T-helper 2 cell treated with Interferon-gamma antibody and Interleukin-4, amounts not matched to agents 5 μg/mL and 100 μg/mL, for 36 hours (primary cell): ENCODE measurements at places on chromosomes 11 and 22.
A peak's percentile ranks its signal among the peaks of the same experiment; 100 is the strongest.

DNA sequence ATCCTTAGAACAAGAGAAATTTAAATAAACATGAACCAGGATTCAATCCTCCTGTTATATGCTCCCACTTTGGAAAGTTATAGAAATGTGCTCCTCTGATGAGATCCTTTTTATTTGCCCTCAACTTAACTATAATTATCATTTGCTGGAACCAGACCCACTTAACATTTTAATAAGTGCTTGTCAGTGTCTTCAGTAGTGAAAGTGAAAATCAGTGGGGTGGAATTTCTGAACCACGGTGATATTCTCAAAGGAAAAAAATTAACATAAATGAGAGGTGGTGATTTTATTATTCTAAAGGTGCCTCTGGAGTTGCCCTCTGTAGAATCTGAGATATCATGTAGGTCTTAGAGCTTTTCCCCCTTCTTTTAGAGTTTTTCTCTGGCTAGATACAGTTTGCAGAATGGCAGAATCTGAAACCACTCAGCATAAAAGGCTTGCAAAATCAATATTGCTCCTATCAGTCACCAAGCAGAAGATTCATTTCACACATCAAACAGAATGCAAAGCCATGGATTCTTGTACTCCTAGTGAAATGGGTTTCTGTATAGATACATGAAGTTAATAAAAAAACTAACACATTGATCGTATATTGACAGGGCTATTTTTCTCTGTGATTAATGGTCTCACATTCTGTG lies 213.2 kb downstream of the LUZP2 start:
- DNase-seq, result no peak

DNA sequence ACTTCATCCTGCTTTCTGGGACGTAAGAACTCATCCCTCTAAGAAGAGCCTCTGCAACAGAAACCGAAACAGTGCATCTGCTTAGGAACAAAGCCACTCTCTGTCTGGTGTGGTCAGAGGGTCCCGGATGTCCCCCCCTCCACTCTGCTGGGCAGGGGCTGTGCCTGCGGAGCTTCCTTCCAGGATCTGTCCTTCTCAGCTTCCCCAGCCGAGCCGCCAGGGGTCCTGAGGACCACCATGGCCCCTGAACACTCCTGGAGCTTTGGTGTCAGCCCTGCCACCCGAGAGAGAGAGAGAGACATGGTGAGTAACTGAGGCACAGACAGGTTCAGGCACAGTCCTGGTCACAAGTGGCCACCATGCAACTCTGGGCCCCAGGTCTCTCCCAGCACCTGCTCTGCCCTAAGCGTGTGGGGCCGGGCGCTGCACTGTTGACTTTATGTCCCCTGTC lies 24.4 kb upstream of the MGAT3 start:
- no peak for DNase-seq

DNA sequence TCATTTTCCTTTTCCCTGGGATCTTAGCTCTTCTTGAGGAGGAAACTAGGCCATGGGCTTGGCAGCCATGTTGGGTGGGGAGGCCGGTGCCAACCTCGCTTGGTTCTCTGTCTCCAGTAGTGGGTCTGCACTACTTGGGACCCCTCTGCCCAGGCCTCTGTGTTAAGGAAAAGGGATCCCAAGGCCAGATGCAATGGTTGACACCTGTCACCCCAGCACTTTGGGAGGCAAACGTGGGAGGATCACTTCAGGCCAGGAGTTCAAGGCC lies 1.9 kb upstream of the ZDHHC8 start:
- DNase-seq, result no peak

GRCh38 chr22:19893363-19893762 lies 38.7 kb upstream of the GNB1L start:
- no peak for DNase-seq

DNA sequence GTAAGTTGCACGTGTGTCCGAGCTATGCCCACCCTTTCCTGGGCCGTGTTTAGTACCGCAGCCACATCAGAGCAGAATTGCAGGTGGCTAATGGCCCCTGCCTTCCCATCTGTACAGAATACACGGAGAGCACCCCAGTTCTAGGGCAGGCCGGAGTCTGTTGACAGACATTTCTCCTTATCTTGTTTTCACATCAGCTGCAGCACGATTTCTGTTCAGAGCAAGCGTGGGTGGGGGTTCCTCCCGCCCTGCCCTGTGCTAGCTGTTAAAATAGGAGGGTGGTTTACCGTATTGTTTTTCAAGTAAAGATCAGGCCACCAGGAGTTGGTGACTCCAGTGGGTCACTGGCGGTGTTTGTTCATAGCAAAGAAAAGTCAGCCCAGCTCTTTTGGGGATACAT lies 41.1 kb downstream of the UBASH3B start:
- DNase-seq, result peak; percentile 86

GRCh38 chr11:71432761-71433647 lies 15.2 kb downstream of the DHCR7 start:
- no peak for DNase-seq

- DNase-seq, result no peak
These were observed 6.8 kb downstream of the ZDHHC8 start for GRCh38 chr22:20138417-20138738.

DNA sequence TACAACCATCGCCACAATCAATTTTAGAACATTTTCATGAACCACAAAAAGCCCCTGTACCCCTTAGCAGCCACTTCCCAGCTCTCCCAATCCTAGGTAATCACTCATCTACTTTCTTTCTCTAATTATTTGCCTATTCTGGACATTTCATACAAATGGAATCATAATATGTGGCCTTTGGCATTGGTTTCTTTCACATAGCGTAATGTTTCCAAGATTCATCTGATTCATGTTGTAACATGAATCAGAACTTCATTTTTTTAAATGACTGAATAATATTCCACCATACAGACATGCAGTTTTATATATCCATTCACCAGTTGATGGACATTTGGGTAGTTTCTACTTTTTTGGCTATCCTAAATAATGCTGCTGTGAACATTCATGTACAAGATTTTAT lies 56.2 kb upstream of the RCN1 start:
- DNase-seq, result no peak

DNA sequence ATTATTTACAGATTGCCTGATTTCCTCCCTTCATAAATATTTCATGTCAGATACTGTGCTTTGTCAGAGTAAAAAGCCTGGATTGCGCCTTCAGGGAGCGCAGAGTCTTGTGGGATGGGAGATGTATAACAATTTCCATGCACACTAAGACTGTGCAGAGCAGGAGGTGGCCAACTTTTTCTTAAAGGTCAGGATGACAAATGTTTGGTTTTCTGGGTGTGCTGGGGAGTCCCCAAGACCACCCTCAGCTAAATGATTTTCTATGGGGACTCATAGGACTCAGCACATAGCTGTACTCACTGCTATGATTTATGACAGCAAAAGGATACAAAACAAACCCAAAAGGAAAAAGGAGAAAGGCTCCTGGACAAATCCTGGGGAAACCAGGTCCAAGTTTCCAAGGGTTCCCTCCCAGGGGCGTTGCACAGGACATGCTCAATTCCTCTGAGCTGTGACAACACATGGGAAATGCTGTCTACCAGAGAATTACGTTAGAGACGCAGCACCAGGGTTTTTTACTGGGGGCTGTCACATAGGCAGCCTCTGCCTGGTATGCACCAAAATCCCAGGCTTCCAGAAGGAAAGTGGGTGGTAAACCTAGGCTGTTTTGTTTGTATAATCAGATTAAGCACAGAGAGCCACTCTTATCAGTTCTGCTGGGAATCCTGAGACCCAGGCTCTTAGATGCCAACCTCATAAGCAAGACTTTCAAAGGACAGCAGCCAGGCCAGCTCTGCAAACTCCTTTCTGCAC lies 59.1 kb downstream of the CSNK2A3 start:
- DNase-seq, result no peak

GRCh38 chr11:11916981-11917399 lies 75.2 kb downstream of the USP47 start:
- DNase-seq, result no peak

DNA sequence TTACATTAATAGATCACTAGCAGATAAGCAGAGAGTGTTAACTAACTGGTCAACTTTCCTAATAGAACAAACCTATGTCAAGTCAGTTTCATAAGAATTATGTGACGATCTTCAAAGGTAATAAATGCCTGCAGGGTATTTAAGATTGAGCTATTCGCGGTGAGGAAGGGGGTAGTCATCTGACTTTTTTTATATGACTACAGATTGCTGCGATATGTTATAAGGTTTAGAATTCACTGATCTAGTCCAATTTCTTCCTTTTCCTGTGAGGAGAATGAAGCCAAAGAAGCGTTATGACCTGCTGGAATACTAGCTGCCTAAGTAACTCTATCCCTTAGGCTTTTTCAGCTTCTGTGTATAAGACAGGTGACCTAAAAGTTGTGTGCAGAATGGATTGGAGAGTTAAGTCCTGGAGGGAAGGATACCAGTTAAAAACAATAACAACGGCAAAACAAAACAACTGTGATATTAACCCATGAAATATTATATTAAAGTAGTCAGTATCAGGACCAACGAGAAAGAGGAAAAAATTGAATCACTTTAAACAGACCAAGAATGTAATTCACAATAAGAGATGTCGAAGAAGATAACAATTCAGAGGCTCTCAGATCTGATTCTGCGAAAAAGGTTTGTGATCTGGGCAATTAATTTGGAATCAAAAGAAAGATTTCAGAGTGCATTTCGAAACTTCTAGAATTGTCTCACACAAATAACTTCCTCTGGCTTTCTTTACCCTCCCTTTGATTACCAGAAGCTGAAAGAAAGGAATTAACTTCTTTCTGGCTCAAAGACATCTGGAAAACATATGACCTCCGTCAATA lies 630 bp downstream of the CASP4 start:
- no peak for DNase-seq

DNA sequence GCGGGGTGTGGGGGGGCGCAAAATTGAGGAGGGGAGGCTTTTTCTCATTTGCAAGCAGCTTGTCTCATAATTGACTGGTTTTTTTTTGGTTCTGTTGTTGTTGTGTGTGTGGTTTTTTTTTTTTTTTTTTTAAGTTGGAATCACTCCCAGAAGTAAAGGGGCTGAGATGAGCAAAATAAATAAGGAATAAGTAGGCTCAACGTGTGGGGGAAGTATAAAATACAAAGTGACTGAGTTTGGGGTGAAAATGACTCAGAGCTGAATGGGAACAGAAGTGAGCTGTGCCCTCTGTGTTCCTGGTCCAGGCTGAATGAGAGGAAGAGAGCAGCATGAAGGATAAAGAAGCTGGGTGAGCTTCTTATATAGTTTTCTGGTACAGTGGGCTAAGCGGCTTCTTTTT lies 90.0 kb downstream of the GRIK4 start:
- DNase-seq, result no peak

GRCh38 chr11:121018746-121019145 lies 5.2 kb upstream of the TBCEL start:
- no peak for DNase-seq

GRCh38 chr11:27150098-27150497 lies 109.5 kb downstream of the BBOX1 start:
- DNase-seq, result no peak

DNA sequence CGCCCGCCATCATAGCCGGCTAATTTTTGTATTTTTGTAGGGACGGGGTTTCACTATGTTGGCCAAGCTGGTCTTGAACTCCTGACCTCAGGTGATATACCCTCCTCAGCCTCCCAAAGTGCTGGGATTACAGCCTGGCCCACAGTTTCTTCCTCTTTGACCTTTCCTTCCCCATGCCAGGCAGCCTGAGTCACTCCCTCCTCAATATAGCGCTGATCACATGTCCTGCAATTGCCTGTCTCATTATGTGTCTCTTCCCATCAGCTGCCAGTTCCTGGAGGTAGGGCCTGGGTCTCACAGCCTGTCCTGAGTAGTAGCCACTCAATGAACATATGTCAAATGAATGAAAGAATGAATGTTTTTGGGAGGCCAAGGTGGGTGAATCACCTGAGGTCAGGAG lies 43.0 kb upstream of the CCDC134 start:
- DNase-seq, result no peak

DNA sequence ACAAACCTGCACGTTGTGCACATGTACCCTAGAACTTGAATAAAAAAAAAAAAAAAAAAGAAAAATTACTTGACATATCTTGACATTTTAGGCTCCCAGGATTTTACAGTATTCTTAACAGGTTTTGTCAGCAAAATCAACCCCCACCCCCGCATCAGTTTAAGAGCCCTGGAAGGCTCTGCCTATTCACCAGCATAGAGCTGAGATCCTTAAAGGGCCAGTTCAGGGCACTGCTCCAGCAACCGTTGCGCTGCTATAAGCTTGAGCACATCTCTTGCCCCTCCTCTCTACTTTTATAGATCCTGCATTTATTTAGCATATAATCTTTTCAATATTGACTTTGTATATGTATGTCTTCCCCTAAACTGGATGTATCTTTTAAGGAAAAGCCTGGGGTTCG lies 697 bp upstream of the PAFAH1B2 start:
- DNase-seq, result peak; percentile 10

DNA sequence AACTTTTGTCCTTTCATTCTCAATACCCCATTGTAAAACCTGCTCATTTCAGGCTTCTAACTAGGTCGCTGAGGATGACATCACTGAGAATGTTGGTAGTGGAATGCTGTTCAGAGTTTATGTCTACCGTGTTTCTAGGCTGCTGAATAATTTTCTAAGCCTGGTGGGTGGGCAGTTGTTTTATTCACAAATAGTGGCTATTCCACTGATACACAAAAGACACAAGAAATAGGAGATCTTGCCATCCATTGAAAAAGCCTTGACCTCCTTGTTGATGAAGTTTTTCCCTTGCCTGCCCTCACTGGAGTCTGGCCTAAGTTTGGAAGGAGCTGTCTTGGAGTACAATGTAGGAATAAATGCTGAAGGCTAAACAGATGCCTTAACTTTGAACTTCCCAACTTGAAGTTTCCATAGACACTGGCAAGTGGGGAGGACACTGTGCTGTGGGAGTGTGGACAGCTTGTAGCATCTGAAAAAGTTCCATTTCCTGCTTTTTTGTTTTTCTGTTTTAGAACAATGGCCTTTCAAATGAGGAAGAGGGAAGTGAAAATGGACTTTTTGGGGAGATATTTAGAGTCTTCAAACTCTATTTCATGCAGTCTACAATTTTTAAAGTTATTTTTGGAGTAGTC lies 59.2 kb downstream of the TRIM44 start:
- no peak for DNase-seq

DNA sequence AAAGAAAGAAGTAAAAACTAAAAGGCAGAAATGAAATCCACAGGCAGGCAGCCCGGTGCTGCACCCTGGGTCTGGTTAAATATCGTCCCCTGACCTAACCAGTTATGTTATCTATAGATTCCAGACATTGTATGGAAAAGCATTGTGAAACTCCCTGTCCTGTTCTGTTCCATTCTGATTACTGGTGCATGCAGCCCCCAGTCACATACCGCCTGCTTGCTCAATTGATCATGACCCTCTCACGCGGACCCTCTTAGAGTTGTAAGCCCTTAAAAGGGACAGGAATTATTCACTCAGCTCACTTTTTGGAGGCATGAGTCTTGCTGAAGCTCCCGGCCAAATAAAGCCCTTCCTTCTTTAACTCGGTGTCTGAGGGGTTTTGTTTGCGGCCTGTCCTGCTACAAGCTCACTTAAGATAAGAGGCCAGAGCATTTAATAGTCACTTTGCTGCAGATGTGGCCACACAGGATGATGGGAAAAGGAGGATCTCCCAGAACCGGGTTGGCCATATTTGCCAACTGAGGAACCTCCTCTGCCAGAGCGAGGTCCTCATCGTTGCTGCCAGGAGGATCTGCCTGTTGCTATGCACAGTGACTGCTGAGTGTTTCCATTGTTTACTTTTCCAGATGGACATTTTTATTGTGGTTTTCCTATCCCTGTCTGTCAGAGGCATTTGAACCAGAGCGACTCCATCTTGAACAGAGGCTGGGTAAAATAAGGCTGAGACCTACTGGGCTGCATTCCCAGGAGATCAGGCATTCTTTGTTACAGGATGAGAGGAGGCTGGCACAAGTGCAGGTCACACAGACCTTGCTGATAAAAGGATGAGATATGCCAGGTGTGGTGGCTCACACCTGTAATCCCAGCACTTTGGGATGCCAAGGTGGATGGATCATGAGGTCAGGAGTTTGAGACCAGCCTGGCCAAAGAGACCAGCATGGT lies 10.2 kb downstream of the C11orf96 start:
- DNase-seq, result no peak
